NCI-H1092 (cell line): ENCODE measurements at places on chromosomes 2 and 18.
A peak's percentile ranks its signal among the peaks of the same experiment; 100 is the strongest.

- DNase-seq = no peak
These were observed 20.4 kb downstream of the TTC32 start for GRCh38 chr2:19881221-19881907.

GRCh38 chr18:63236921-63237846, 82.4 kb downstream of the BCL2 start:
- no peak for DNase-seq

DNA sequence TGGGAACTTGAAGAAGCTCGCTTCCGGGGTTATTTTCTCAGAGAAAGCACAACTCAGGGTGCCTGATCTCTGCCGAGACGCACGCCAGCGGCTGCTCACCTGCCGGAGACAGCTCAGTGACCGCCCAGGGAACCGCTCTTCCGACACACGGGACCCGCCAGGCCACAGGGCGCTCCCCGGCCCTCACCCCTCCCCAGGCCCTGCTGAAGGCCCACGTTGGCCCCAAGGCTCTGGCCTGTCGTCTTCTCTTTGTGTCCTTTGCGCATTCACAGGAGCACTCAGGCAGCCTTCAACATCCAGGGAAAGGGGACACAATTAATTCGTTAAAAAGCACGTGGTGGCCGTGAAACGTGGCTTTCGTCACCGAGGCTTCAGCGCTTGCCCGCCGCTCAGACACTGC, 276.3 kb upstream of the SALL3 start:
- DNase-seq = no peak

GRCh38 chr2:235135990-235136561, 184.3 kb downstream of the SH3BP4 start:
- DNase-seq = peak; percentile 59

GRCh38 chr2:9382604-9383235, 40.6 kb downstream of the ITGB1BP1 start:
- DNase-seq = no peak
